HuH-7.5 (cell line): ENCODE measurements at places on chromosomes 1 and 21.

DNA sequence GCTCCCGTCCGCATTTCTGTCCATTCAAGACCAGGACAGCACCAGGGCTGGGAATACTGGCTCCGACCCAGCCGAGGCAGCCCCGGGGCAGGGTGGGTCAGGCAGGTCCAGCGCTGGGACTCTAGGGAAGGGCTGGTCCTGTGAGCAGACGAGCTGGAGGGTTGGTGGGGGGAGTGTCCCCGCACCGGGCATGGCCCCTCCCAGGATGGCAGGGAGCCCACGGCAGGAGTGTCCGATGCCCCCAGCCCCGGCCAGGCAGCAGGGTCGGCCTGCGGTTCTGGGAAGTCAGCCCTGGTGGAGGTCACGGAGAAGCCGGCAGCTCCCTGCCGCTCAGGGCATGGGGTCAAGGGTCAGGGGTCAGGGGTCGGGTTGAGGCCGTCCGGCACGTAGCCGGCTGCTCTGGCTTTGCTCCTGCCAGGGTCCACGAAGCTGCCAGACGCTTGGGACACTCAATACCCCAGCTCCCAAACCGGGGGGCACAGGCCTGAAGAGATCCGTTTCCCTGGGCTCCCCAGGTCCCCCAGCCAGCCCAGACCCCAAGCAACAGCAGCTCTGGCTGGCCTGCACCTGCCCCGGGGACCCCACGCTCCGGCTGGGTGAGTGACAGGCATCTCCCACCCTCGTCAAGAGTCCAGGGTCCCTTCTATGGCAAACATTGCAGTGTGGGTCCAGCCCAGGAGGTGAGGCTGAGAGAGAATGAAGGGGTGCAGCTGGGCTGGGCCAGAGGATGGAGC, 6.7 kb downstream of the C1QTNF12 start:
- DNase-seq = peak; percentile 65

DNA sequence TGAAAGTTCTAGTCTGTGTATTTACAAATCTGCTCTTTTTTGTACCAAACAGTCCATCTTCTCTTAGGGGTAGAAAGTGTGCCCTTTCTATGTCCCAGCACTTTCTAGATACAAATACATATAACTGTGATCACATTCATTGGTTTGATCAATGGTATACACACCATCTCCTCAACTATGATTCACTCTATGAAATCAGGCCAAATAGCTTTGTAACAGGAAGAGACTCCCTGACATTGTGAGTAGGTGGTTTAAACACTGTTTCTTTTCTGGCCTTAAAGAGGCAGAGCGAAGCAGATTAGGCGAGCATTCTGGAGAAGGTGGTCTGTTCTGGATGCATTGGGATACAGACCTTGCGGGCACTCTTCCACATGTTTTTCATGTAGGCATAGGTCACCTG, 39.3 kb upstream of the EXOSC10 start:
- DNase-seq = no peak

GRCh38 chr1:185803241-185803640, 69.0 kb downstream of the HMCN1 start:
- no peak for DNase-seq

GRCh38 chr1:25117233-25117823, 115.0 kb downstream of the SYF2 start:
- DNase-seq = peak; percentile 55

DNA sequence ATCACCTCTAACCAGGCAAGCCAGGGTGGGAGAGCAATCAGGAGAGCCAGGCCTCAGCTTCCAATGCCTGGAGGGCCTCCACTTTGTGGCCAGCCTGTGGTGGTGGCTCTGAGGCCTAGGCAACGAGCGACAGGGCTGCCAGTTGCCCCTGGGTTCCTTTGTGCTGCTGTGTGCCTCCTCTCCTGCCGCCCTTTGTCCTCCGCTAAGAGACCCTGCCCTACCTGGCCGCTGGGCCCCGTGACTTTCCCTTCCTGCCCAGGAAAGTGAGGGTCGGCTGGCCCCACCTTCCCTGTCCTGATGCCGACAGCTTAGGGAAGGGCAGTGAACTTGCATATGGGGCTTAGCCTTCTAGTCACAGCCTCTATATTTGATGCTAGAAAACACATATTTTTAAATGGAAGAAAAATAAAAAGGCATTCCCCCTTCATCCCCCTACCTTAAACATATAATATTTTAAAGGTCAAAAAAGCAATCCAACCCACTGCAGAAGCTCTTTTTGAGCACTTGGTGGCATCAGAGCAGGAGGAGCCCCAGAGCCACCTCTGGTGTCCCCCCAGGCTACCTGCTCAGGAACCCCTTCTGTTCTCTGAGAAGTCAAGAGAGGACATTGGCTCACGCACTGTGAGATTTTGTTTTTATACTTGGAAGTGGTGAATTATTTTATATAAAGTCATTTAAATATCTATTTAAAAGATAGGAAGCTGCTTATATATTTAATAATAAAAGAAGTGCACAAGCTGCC, 19.8 kb downstream of the CSF1 start:
- DNase-seq = no peak
